SK-N-MC (cell line): ENCODE measurements at places on chromosomes 6 and 20.

DNA sequence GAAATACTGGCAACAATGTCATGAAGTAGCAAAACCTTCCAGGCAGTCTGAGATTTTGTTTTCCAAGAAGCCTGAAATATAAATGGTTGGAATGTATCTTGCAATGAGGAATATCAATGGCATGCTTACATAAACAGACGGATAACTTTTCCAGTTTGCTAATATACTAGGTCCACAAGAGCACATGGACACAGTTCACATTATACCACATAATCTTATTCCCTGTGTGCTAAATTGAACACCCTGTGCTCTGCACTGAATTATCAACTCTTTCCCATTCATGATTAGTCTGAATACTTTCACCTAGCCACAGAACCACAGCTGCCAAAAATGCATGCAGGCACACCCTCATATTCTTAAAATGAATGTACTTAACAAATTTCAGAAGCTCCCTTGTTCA lies 274.3 kb downstream of the COL12A1 start:
- DNase-seq: no peak

- DNase-seq: no peak
These were observed 89.4 kb downstream of the RTN4IP1 start for GRCh38 chr6:106539936-106540335.

DNA sequence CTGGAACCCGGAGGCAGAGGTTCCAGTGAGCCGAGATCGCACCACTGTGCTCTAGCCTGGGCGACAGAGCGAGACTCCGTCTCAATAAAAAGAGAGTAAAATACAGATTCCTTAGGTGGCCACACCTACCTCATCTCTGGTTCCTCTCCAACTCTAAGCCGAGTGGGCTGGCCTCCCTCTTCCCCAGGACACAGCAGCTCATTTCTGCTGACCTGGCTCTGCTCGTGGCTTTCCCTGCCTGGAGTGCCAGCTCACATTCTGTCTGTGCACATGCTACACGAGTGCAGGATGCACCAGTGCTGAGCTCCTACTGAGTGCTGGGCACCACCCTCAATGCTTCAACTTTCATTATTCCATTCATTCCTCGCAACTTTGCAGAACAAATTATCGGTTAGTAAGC lies 28.8 kb downstream of the EFCAB8 start:
- DNase-seq: no peak

- DNase-seq: no peak
These were observed 101.2 kb downstream of the ERMARD start for GRCh38 chr6:169852504-169853195.

DNA sequence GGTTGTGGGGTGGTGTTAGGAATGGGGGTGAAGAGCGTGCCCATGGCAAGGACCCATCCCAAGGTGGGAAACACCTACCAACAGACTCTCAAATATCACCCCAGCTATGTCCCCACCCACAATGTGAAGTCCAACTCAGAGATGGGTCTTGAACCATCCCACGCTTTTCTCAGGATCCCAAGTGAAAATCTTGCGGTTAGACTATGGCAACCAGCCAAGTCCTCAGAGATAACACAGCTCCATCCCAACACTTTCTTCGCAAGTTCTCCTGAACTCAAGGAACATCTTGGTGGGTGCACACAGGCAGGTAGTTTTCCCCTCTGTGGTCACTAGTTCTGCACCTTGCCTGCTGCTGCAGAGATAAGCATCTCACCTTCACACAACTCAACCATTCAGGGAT lies 116.0 kb downstream of the CDC5L start:
- DNase-seq: no peak

- no peak for DNase-seq
These were observed at the start of gene SLC24A3 for GRCh38 chr20:19212469-19212815. SLC24A3 (plus strand) TSS chr20:19212642.

DNA sequence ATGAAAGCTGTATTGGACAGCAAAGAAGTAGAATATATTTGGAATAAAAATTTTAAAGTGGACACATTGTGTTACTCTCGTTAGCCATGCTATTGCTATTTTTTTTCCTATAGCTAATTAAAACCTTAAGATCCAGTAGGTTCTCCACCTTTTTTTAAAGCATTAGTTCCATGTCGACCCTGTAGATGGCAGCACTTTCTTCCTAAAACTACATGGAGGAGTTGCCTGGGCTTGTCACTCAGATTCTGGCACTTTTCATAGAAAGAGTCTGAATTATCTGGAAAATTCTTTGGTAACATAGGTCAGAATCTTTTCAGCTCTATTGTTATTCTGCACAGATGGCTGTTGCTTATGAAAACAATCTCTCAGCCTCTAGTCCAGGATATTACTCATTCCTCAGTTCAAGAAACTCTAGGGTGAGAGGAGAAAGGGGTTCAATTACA lies 42.0 kb upstream of the ESR1 start:
- peak; percentile 32 for DNase-seq
